ENCODE measurements at places on chromosomes 4 and X.

- DNase-seq = no peak
Measured at GRCh38 chr4:73606465-73606974, 13.7 kb downstream of the RASSF6 start.

DNA sequence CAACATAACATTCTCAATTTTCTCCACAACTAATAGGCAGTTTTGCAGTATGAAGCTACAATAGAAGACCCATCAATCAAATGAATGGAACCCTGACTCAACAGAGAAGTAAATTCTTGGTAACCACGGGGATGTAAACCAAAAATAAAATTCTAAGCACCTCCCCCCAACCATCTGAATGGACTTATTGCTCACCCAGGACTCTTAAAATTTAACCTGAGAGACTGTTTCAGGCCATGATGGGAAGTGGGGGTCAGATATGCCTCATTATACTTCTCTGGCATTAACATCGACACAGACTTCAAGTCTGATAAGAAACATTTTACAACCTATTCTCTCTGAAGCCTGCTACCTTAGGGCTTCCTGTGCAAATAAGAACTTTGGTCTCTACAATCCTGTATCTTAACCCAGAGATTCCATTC, 620.9 kb downstream of the TLL1 start:
- peak; percentile 3 for DNase-seq

- peak; percentile 59 for DNase-seq
Measured at GRCh38 chr4:101853691-101854090, 63.2 kb downstream of the BANK1 start.

DNA sequence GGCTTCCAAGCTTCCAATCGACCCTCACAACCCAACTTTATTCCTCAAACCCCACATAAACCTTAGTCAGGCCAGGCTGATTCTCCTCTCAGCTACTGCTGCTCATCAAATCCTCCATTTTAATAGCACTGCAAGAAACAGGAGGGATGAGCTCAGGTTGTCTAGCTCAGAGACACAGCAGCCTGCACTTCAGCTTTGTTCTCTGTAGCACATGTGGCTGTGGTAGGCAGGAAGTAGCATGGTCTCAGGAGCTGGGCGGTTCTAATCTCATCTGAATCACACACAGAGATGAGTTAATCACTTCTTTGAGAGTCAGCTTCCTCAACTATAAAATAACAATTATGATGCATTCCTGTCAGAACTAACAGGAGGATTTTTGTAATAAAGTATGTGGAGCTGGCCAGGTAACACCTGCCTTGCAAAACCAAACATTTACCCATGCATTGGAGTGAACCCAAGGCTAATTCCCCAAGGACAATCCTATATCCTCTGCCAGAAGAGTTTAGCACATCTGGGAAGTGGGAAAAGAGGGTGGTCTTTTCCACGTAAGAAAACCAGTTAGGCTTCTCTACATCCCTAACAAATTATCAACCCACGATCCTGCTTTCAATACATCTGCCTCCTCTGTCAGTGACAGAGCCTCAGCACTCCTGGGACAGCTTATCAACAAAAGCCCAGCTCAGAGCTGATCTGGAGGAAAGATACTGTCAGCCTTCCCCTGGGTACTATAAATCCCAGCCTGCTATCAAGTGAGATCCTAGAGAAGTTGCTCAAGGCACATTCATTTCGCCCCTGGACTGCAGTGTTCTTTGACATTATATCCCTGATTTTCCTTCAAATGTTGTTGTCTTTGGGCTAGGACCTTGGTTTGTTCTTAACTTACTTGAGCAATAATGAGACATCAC, 32.8 kb downstream of the ELOVL6 start:
- peak; percentile 82 for DNase-seq

GRCh38 chr4:78560296-78560963, 8.9 kb downstream of the ANXA3 start:
- peak; percentile 84 for DNase-seq

- DNase-seq = no peak
Measured at GRCh38 chr4:26130173-26130572, 190.6 kb upstream of the RBPJ start.

GRCh38 chr4:93829820-93830687, 1.5 kb downstream of the ATOH1 start:
- no peak for DNase-seq

DNA sequence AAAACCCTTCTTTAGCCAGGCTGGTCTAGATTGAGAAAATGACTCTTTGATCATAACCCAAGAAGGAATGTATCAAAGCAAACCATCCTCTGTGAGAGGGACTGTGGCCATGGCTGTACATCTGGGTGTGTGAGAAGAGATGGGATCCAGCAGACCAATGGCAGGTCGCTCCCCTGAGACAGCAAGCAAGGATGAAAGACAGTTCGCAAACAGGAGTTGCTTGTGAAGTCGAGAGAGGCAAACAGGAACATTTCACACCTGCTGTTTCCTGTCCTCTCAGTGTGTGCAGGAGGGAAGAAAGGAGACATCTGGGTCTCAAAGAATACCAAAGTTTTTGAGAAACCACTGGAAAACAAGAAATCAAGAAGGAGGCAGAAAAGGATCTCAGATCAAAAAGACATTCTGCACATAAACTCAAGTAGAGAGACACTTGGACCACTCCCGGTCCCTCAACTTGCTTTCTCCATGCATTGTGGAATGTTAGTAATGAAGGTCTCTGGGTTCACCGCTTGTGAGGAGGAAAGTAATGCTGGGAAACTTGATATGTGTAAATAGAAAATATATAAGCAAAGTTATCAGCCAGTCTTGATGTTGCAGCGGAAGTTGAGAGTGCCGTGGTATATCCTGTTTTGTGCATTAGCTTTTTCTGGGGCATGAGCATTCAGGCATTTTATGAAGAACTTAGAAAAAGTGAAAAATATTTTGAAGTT, 327.5 kb downstream of the BMPR1B start:
- peak; percentile 35 for DNase-seq

- DNase-seq = peak; percentile 98
Measured at GRCh38 chr4:155376387-155377268, at the start of gene MAP9. Gene MAP9, minus strand, starts transcription at chr4:155376965. Its CDS starts 1,115 bp downstream, at chr4:155375850.

GRCh38 chrX:113473418-113473817, 632.8 kb upstream of the AMOT start:
- DNase-seq = no peak

DNA sequence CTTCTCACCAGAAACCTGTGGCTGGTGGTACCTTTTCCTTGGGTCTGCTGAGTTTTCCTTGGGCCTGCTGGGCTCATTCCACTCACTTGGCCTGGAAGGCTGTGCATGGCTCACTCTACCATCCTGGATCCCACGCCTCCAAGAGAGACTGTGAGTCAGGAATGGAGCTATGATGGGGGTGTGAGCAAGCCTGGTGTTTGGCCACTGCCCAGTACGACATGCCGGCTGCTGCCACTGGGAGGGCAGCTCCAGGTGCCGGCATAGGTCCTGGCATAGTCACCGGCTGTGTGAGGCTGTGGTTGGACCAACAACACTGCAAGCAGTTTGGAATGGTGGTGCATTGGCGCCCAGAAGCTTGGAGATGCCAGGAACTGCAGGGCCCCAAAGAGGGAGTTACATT, 721.7 kb downstream of the PCDH18 start:
- DNase-seq = no peak

- DNase-seq = peak; percentile 66
Measured at GRCh38 chr4:39066371-39066770, 4.3 kb downstream of the KLHL5 start.

DNA sequence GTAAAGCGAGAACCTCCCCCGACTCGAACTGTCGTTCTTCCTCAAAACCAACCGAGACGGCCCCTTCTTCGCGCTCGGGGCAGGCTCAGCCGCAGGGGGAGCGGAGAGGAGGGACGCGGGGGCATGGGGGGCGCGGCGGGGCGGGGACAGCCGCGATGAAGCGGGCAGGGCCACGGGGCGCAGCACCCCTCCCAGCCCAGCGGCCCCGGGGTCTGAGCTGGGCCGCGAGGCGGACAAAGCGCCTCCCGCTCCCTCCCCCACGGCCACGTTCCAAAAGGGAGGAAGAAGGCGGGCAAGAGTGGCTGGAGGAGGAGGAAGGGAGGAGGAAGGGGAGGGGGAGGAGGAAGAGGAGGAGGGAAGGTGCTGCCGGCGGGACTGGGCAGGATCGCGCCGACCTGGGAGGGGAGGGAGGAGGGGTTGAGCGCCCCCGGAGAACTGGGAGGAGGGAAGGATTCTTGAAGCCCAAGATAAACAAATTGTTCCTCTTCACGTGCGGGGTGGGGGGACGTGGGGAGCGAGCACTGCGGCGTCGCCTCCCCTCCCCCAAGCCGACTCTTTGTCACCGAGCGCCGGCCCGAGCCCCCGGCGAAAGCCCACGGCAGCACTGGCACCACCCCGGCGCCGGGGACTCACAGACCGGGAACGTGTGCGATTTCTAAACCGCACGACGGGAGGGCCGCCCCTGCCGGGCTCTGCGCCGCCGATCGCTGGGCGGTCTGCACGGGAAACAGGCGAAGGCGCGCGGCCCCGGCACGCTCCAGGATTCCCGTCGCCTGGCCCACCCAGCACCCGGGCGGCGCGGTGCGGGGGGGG, 2.9 kb downstream of the MAML3 start:
- DNase-seq = peak; percentile 96

DNA sequence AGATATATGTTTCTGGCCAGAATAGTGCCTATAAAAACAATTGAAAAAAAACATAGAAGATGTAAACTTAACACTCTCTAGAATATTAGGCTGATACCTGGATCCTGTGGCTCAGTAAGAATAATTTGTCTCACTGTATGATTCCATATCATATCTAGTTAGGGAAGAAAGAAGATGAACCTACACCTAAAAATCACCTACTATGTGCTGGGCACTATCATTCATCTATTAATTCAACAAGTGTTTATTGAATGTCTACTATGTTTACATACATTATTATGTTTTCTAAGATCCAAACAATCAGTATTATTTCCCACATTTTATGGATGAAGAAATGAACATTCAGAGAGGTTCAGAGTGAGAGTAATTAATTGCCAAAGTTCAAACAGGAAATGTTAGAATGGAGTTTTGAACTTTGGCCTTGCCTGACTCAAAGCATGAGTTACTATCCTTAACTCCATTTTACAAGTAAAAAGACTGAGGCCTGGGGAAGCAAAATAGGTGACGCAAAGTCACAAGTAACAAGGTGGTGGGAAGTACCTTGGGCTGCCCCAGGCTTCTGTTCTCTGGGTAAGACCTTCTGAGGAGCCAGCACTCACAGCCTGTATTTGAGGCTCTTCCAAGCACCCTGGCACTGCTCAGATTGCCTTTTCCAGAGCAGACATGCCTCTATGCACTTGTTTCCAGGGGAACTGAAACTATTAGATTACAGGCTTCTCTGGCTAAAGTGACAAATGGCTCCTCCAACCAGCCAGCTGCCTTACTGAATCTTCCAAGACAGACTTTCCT, 111.1 kb upstream of the ACSL4 start:
- no peak for DNase-seq

DNA sequence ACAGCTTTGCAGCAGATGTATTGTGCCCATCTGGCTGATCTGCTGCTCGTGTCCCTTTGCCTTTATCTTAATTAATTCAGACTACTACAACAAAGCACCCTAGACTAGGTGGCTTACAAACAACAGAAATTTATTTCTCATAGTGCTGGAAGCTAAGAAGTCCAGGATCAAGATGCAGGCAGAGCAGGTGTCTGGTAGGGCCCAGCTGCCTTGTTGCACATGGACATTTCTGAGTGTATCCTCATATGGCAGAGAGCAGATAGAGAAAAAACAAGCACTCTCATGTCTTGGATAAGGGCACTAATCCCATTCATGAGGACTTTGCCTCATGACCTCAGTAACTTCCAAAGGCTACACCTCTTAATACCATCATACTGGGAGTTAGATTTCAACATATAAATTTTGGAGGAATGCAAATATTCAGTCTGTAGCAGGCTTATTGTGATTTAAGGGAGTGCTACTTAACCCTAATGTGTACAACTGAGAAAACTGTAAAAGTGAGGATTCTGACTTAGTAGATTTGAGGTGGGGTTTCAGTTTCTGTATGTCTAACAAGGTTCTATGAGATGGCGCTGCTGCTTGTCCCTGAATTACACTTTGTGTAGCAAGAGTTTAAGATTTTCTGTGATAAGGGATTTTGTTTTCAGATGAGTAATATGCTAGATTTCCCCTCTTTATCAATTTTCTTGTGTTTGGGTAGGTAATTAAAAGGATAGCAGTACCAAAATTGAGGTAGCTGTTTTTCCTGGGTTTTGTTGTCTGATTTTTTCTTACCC, 473.2 kb upstream of the TECRL start:
- no peak for DNase-seq

GRCh38 chrX:148741441-148741840, 241.0 kb downstream of the AFF2 start:
- no peak for DNase-seq

DNA sequence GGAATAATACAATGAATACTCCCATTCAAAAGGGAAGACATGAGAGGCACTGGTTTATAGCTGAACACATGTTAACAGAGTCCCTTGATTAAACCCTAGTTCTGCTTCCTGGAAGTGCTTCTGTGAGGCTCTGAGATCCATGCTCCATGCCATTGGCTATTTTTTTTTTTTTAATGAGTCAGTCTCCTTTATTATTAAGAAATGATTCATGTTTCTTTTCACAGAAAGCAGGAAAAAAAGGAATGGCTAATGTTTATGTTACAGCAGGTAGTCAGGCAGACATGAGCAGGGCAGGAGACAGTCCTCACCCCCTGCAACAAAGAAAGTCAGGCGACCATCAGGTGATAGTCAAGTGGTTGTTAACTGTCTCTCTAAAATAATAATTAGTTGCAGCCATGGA, 598.7 kb downstream of the EPHA5 start:
- no peak for DNase-seq

DNA sequence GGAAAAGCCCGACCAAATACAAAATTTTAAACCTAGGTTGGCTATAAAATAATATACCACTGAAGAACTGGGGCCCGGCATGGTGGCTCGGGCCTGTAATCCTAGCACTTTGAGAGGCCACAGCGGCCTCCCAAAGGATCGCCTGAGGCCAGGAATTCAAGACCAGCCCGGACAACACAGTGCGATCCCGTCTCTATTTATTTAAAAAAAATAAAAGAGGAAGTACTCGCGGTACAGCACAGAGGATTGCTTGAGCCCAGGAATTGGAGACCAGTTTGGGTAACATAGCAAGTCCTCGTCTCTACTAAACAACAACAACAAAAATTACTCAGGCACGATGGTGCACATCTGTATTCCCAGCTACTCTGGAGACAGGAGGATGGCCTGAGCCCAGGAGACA, 44.8 kb upstream of the CDKN2AIP start:
- DNase-seq = no peak

GRCh38 chrX:152601848-152602616, 35.7 kb upstream of the GABRQ start:
- DNase-seq = no peak

- DNase-seq = no peak
Measured at GRCh38 chr4:97892592-97893266, 250.5 kb downstream of the STPG2 start.

DNA sequence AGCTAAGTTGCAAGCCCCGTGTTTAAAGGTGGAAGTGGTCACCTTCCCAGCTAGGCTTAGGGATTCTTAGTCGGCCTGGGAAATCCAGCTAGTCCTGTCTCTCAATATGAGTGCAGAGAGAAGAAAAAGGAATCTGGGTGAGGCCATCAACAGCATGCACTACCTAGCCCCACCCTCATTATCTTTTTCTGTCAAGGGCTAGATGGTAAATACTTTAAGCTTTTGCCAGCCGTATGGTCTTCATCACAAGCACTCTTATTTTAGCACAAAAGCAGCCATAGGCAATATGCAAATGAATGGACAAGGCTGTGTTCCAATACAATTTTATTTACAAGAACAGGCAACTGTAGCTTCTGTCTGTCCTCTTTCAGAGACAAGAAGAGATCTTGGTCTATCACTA, 282.9 kb downstream of the ZNF674 start:
- no peak for DNase-seq
